ENCODE measurements at places on chromosomes 6 and 20. TPM values are rescaled to one million over a fixed set of nuclear protein-coding genes. Genes with fewer than 3 reads are reported as not detected.

IMPG1 gene
- total RNA-seq: not detected

PXMP4 gene
- total RNA-seq: 6.9 TPM

SYCP2 gene
- total RNA-seq: 0.99 TPM

RIPPLY2 gene
- total RNA-seq: not detected

SLC17A4 gene
- not detected for total RNA-seq

TMEM244 gene
- total RNA-seq: not detected

SLC26A8 gene
- 0.26 TPM for total RNA-seq

GSTA2 gene
- total RNA-seq: not detected

ZNF217 gene
- total RNA-seq: 10.3 TPM

PDSS2 gene
- total RNA-seq: 9.5 TPM

SMLR1 gene
- total RNA-seq: not detected

UBE2V1 gene
- total RNA-seq: 58.1 TPM

IL20RA gene
- 0.12 TPM for total RNA-seq

SLPI gene
- not detected for total RNA-seq

GMPR gene
- 37.7 TPM for total RNA-seq

SLA2 gene
- not detected for total RNA-seq

HAO1 gene
- total RNA-seq: not detected

HELZ2 gene
- 32.0 TPM for total RNA-seq

NFATC2 gene
- 0.26 TPM for total RNA-seq

HLA-G gene
- total RNA-seq: not detected

DNMT3B gene
- total RNA-seq: 2.9 TPM

GATA5 gene
- 1.3 TPM for total RNA-seq

ZKSCAN4 gene
- 5.7 TPM for total RNA-seq

GCNT2 gene
- total RNA-seq: 4.0 TPM

HLA-DQA2 gene
- total RNA-seq: not detected

SGK2 gene
- total RNA-seq: 0.44 TPM

TCF15 gene
- total RNA-seq: not detected

ZNF322 gene
- total RNA-seq: 12.0 TPM

BANF2 gene
- total RNA-seq: not detected

UCKL1 gene
- 15.7 TPM for total RNA-seq

PNLDC1 gene
- total RNA-seq: not detected

PPIL6 gene
- 3.2 TPM for total RNA-seq

CNBD2 gene
- total RNA-seq: 1.8 TPM

DLL1 gene
- total RNA-seq: 1.3 TPM

SPDEF gene
- under 0.01 TPM for total RNA-seq

C6orf52 gene
- 0.66 TPM for total RNA-seq

NKAIN2 gene
- total RNA-seq: not detected

NFKBIL1 gene
- total RNA-seq: 22.9 TPM

VSX1 gene
- not detected for total RNA-seq

XRN2 gene
- 85.5 TPM for total RNA-seq

All from aortic smooth muscle cell (primary cell).